Calu3 (cell line): ENCODE measurements at places on chromosomes 7 and 10. TPM values are rescaled to one million over a fixed set of nuclear protein-coding genes. Genes with fewer than 3 reads are reported as not detected.
A peak's percentile ranks its signal among the peaks of the same experiment; 100 is the strongest.

- no peak for DNase-seq
- no peak overlapping the region for H3K27ac ChIP-seq
- H3K36me3 ChIP-seq = peaks cover 36% of the 10 kb centered on the region
- H3K27me3 ChIP-seq = no peaks in the 10 kb centered on the region
- no peaks in the 10 kb centered on the region for H3K4me1 ChIP-seq
Observed at GRCh38 chr10:73854310-73854709, 20.0 kb downstream of the CAMK2G start.

GRCh38 chr7:123043642-123044041 is 48.1 kb upstream of the TAS2R16 start:
- no peaks in the 10 kb centered on the region for H3K4me1 ChIP-seq
- no peaks in the 10 kb centered on the region for H3K27me3 ChIP-seq
- no peak for DNase-seq
- no peaks in the 10 kb centered on the region for H3K36me3 ChIP-seq
- H3K27ac ChIP-seq = no peak overlapping the region

DNA sequence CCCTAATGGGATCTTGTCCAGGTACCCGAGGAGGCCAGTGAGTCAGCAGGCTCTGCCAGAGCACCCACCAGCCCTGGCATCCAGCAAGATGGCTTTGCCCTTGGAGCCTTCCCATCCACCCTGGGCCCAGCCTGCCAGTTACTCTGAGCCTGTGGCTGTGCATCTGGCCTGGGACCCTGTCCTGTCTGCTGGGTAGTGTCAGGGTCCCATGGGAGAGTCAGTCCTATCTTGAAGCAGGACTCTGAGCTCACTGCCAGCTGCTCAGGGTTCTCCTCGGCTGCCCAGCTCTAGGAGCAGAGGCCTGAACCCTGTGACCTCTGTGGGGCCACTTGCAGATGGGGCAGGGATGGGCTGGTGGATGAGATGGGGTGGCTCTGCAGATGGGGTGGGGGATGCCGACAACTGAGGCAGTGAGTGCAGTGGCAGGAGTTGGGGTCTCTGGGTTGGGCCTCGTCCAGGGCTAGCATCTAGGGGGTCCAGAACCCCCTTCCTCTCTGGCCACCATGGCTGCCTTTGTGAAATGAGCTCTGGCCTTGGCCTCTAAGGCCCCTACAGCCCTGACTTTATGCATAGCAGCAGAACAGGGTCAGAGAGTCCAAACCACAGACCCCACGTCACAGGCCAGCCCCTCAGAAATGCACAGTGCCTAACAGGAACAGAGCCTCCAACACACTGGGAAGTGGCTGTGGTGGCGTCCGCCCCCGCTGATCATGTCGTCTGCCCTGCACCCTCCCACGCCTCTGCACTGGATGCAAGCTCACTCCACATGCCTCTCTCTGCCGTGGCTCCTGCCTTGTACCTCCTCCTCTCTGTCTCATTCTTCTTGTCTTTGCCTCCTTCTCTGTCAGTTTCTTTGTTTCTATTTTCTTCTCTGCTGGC is 88.1 kb upstream of the RET start:
- no peak for DNase-seq
- H3K27me3 ChIP-seq = peaks cover 57% of the 10 kb centered on the region
- peak overlapping the region; percentile 2 for H3K27ac ChIP-seq
- H3K4me3 ChIP-seq = no peak overlapping the region
- no peaks in the 10 kb centered on the region for H3K36me3 ChIP-seq

DNA sequence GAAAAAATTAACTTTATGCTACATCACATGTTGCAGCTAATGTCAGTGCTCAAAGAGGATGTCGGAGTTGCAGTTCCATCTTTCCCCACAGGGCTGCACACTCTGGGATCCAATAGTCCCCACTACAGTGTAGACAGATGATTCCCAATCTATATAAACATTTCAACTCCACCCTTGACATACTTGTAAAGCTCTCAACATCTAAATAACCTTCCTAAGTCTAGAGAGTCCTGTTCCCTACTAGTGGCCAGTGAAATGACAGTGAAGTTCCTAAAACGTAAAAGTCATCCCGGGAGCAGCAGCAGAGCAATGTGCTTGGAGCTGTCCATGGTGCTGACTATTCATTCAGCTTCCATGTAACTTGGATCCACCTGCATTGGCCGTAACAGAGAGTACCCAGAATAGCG is 145.1 kb downstream of the GRM8 start:
- no peak overlapping the region for H3K27ac ChIP-seq
- peak; percentile 62 for DNase-seq
- no peaks in the 10 kb centered on the region for H3K36me3 ChIP-seq
- H3K27me3 ChIP-seq = peaks cover 48% of the 10 kb centered on the region
- no peaks in the 10 kb centered on the region for H3K4me1 ChIP-seq

- H3K4me3 ChIP-seq = no peak overlapping the region
- no peaks in the 10 kb centered on the region for H3K36me3 ChIP-seq
- no peaks in the 10 kb centered on the region for H3K27me3 ChIP-seq
- no peak for DNase-seq
Observed at GRCh38 chr10:98528805-98529183, 82.1 kb upstream of the HPS1 start.

GRCh38 chr10:24310104-24310503 is 101.2 kb downstream of the KIAA1217 start:
- no peak overlapping the region for H3K4me3 ChIP-seq
- no peaks in the 10 kb centered on the region for H3K27me3 ChIP-seq
- no peak overlapping the region for H3K27ac ChIP-seq

- no peak overlapping the region for H3K4me3 ChIP-seq
- no peak overlapping the region for H3K27ac ChIP-seq
- peak; percentile 72 for DNase-seq
- peaks cover 6% of the 10 kb centered on the region for H3K4me1 ChIP-seq
- peaks cover 35% of the 10 kb centered on the region for H3K27me3 ChIP-seq
Observed at GRCh38 chr10:77328272-77328816, 309.3 kb downstream of the KCNMA1 start.

DNA sequence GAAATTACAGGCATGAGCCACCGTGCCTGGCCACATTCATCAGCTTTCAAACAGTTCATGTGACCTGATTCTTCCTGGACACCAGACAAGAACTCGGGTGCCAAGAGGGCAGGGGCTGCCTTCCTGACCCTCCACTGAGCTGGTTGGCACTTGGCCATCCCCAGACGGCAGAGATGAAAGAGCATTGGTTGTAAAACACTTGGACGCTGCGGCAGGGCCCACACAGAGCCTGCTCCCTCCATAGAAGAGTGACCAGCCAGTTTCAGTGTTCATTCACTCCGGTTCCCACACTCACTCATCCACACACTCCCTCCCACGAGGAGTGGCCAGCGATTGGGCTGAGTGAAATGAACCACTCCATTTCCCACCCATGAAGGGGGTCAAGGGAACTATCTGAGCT is 112.3 kb downstream of the ITGB8 start:
- H3K4me1 ChIP-seq = peaks cover 40% of the 10 kb centered on the region
- no peak for DNase-seq
- no peak overlapping the region for H3K4me3 ChIP-seq

DNA sequence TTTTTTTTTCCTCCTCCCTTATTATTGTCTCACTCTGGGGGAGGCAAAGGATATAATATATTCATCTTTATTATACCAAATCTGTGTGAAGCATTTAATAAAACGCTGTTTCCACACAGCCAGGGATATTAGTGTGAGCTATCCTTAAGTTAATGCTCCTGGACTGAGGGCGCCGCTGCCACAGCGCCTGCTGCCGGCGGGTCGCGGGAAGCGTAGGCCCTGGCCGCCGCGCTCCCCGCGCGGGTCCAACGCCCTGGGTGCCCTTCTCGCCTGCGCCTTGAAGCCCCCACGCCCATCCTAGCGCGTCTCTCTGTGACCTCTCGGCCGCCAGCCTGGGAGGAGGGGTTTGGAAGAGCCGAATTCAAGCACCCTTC is 9.5 kb upstream of the LBX1 start:
- no peak overlapping the region for H3K4me3 ChIP-seq
- no peaks in the 10 kb centered on the region for H3K36me3 ChIP-seq
- no peak overlapping the region for H3K27ac ChIP-seq
- no peak for DNase-seq
- no peaks in the 10 kb centered on the region for H3K4me1 ChIP-seq
- peaks cover 45% of the 10 kb centered on the region for H3K27me3 ChIP-seq

GRCh38 chr7:29639886-29640595 is 76.4 kb downstream of the PRR15 start:
- no peak overlapping the region for H3K27ac ChIP-seq
- H3K27me3 ChIP-seq = no peaks in the 10 kb centered on the region
- H3K4me1 ChIP-seq = peaks cover 25% of the 10 kb centered on the region
- DNase-seq = no peak
- no peaks in the 10 kb centered on the region for H3K36me3 ChIP-seq

DNA sequence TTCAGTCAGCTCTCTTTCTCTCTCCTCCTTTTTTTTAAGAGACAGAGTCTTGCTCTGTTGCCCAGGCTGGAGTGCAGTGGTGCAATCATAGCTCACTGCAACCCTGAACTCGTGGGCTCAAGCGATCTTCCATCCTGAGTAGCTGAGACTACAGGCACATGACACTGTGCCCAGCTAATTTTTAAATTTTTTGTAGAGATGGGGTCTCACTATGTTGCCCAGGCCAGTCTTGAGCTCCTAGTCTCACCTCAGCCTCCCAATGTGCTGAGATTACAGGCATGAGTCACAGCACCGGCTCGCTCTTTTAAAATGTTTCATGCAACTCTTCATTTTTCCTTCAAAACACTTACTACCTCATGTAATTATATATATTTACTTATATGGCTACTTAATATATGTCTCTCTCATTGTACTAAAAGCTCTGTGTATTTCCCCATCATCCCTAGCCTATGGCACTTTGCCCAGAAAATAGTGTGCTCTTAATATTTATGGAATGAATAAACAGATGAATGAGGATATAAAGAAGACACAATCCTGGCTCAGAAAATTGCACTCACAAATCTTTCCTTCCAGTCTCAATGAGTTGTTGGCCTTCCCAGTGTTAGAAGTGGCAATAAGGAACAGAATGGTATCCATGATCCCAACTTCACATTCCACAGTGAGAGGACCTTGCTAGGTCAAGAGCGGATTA is 33.9 kb downstream of the EBLN1 start:
- H3K4me3 ChIP-seq = no peak overlapping the region
- H3K27me3 ChIP-seq = peaks cover 56% of the 10 kb centered on the region
- no peak overlapping the region for H3K27ac ChIP-seq

GRCh38 chr10:101834341-101834740 is 9.3 kb downstream of the KCNIP2 start:
- DNase-seq = no peak
- peaks cover 11% of the 10 kb centered on the region for H3K36me3 ChIP-seq
- H3K27me3 ChIP-seq = no peaks in the 10 kb centered on the region
- H3K27ac ChIP-seq = peak overlapping the region; percentile 5
- no peak overlapping the region for H3K4me3 ChIP-seq

- H3K4me3 ChIP-seq = no peak overlapping the region
- H3K27ac ChIP-seq = no peak overlapping the region
- DNase-seq = no peak
- H3K4me1 ChIP-seq = no peaks in the 10 kb centered on the region
Observed at GRCh38 chr7:158991824-158992621, 135.7 kb downstream of the DYNC2I1 start.

GRCh38 chr10:35498693-35499092 is 106.4 kb upstream of the GJD4 start:
- no peak for DNase-seq
- peaks cover 9% of the 10 kb centered on the region for H3K4me1 ChIP-seq
- no peak overlapping the region for H3K4me3 ChIP-seq
- no peak overlapping the region for H3K27ac ChIP-seq

DNA sequence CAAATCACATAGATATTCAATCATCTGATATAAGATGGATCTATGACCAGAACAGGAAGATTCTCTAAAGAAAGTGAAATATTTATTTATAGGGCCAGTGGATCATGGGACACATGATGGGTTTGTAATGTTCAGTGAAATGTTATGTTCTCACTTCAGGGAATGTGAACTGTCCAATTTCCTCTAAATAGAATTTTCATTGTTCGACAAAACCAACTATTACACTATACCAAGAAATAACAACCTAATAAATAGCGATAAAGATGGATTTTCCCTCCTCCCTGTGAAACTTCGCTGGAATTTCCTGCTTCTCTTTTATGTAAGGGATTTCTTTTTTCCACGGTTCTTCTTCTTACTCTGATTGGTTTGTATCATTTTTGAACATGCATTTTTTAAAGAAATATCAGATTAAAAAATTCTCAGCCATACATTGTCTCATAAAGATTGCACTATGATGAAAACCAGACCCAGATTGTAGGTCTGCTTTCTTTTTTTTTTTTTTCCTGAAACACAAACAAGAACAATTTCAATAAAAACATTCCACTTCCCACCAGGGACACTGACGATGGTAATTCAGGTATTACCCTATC is 139.8 kb upstream of the ZEB1 start:
- H3K27ac ChIP-seq = no peak overlapping the region
- H3K36me3 ChIP-seq = no peaks in the 10 kb centered on the region
- no peak for DNase-seq

GRCh38 chr10:61888744-61889143 is 12.8 kb upstream of the ARID5B start:
- H3K36me3 ChIP-seq = no peaks in the 10 kb centered on the region
- H3K27me3 ChIP-seq = no peaks in the 10 kb centered on the region

DNA sequence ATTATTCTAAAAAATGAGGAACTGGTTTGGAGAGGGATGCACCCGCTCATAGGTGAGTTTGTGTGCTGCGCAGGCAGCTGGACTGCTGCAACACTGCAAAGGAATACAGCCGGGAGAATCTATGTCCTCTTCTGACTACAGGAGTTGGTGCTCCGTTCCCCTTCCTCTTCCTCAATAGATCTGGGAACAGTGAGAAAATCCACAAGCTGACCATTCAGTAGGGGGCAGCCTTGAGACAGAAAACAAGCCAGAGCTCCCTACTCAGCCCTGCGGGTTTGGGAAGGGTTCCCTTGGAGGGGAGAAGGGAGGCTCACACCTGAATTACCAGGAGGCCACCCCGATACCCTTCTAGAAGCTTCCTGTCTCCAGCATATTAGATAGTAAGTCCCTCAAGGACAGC is 87.3 kb upstream of the FOXI2 start:
- no peak overlapping the region for H3K4me3 ChIP-seq
- no peaks in the 10 kb centered on the region for H3K4me1 ChIP-seq
- DNase-seq = peak; percentile 9
- peaks cover 15% of the 10 kb centered on the region for H3K27me3 ChIP-seq

The SEMA3D gene
- total RNA-seq = 0.91 and 2.0 TPM in 2 replicates

The EVX1 gene
- not detected in 2 replicates for total RNA-seq

The KIF20B gene
- total RNA-seq = 38.4 and 39.9 TPM in 2 replicates

The CYP3A7 gene
- total RNA-seq = 0.71 and 0.86 TPM in 2 replicates

The TAS2R5 gene
- total RNA-seq = 3.0 and 3.6 TPM in 2 replicates
